Activated T-helper 1 cell treated with anti-CD3 and anti-CD28 coated beads, Interleukin-2, amount 50 U/mL, for 16 hours (primary cell): ENCODE measurements at places on chromosomes 6 and 20.

DNA sequence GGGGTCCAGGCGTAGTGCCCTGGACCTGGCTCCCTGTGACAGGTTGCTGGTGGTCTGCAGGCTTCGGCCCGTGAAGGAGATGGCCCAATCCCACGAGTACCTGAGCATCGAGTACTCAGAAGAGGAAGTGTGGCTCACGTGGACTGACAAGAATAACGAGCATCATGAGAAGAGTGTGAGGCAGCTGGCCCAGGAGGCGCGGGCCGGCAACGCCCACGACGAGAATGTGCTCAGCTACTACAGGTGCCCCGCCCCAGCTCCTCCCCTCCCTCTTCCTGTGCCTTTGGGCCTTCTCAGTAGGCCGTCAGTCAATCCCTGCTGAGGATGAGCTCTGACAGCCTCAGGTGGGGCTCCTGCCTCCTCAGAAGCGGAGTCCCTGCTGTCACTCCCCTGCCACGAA, 42.6 kb downstream of the UQCC2 start:
- peak; percentile 47 for DNase-seq

- no peak for DNase-seq
Observed at GRCh38 chr6:12767016-12767415, 50.4 kb downstream of the PHACTR1 start.

GRCh38 chr6:12111363-12111670, 99.2 kb downstream of the HIVEP1 start:
- no peak for DNase-seq

- no peak for DNase-seq
Observed at GRCh38 chr6:144315226-144315980, 30.3 kb downstream of the UTRN start.

DNA sequence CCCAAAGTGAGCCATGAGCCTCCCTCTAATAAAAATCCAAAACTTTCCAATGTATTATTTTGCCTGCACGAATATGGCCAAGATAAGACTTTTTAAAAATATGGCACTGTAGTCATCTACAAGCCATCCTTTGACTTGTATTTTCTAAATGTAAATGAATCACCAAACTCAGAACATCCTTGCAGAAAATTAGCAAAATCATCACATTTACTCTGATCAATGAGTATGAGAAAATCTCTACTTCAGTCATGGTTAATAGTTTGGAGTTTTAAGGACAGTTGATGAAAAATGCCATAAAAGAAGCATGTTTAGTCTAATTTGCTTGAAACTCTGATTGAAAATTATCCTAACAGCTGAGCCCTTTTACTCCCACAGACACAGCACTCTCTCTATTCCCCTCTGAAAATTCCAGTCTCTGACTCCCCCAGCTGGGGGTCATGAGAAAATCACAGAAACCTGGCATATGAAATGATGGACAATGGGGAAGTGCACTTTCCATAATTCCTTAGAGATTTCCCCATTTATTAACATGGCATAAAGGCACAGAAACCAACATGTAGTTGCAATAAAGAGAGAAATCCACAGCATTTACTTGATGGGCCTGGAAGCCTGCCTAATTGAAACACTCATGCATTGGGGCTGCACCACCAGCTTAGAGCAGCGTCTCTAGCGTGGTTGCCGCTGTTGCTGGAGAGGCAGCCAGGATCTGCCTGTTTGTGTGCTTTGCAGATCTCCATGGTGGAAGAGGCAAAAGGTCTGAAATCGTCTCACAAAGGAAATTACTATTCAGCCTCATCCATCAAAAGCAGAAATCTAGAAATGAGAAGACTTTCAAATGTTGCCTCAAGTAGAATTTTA, 214.0 kb downstream of the WDR27 start:
- no peak for DNase-seq

- no peak for DNase-seq
Observed at GRCh38 chr6:128515550-128516513, 4.6 kb downstream of the PTPRK start.

- DNase-seq = no peak
Observed at GRCh38 chr20:58366866-58367265, 22.2 kb upstream of the VAPB start.

DNA sequence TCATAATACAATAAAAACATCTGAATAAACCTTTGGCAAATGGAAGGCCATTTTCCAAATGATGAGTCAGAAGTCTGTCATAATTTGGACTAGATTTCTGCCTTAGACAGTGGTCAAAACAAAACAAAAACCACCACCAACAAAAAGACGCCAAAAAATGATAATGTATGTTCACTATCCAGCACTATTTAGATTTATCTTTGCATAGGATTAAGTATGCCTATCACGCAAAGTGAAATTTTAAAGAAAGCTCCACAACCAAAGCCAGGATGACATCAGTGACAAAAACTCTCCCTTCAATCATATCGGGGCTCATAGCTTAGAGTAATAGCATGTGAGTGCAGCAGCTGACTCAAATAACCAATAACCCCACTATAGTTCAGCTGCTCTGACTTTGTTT, 201.9 kb downstream of the MOXD1 start:
- DNase-seq = no peak

DNA sequence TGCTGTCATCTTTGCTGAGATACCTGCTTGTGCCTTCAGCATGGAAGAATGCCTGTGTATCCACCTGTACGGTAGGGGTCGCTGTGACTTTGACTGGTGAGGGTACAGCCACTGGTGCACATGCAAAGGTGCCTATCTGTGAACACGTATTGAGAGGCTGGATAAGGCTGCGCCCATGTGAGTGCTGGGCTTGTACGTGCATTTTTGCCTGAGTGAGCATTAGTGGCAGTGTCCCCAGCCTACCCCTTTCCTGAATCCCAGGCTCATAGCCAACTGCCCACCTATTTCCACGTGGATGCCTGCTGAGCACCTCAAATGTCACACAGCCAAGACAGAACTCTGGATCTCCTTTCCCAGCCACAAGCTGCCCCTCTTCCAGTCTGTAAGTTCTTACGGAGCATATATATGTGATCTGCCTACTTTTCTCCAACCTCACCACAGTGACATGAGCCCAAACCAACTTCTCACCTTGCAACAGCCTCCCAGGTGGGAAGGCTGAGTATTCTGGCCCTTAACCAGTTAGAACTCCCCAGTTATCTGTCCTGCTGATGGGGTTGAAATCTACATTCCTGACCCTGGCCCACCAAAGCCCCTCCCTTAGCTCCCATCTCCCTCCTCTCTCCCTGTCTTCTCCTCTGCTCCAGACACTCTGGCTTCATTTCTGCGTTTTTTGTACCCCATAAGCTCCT, 1.1 kb upstream of the SLC2A10 start:
- DNase-seq = no peak
